ENCODE measurements at places on chromosomes 4 and X.

GRCh38 chrX:119828446-119828845, 24.3 kb downstream of the UPF3B start:
- no peak for DNase-seq

GRCh38 chr4:138869165-138869564, 146.4 kb upstream of the NOCT start:
- no peak for DNase-seq

DNA sequence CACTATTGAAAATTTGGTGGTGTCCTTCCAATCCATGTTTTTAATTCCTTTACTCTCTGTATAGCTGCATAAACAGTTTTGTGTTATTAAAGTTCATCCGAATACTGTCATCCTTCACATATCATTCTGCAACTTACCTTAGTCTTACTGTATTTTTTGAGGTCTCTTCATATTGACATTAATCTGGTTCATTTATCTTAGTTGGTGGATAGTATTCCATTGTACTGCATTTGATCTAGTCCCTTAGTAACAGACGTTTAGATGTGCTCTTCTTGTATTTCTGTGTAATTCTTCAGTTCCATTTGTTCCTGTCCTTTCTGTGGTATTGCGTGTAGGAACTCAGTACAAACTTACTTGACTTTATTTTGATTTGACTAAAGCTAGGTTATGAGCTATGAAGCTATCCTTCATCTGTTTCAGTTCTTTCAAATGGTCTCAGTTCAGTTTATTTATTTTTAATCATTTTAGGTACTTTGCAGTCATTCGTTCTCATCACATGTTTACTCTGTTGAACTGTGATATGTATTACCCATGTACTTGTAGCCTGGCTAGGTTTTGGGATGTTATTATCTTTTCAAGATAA, 41.3 kb downstream of the RAPGEF2 start:
- DNase-seq = no peak

- DNase-seq = no peak
Measured at GRCh38 chr4:5973033-5973432, 45.2 kb downstream of the C4orf50 start.

- DNase-seq = no peak
Measured at GRCh38 chr4:26267087-26267486, 53.7 kb upstream of the RBPJ start.

DNA sequence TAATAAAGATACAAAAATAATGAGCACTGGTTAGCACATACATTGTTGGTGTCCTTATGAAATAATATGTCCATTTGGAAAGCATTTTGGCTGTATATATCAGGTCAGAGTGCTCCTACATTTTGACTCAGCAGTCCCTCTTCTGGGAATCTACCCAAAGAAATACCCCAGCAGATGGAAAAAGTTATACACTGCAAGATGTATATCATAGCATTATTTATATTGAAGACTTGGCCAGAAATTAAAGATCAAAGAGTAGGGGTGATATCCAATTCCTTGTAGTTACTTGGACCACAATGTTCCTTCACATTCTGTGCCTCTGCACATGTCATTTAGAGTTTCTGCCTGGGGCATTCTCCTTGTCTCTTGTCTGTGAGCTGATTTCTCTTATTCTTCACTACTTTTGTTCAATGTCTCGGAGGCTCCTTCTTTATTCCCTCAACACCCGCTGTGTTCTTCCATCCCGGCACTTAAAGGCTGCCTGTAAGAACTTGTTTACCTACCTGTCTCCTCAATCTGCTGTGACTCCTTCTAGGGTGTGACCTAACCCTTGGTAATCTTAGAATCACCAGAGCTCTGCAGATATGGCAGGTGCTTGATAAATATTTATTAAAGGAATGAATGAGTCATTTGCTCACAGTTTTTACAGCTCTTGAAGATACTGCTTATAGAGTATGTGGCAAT, 3.1 kb upstream of the TSPAN5 start:
- no peak for DNase-seq

DNA sequence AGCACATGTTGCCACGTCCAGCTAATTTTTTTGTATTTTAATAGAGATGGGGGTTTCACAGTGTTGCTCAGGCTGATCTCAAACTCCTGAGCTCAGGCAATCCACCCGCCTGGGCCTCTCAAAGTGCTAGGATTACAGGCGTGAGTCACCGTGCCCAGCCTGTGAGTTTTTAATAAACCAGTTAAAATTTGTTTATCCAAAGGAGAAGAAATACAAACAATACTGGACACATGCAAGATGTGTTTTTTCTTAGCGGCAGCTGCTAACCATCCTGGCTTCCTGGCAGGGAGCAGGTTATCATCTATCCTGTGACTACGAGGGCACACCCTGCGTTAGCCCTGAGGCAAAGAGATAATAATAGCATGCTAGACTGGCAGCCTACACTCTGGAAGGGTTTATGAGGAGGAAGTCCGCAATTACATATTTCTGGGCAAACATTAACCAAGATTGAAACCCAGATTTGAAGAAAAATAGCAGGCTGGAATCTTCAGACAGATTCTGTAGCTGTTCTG, 191.4 kb downstream of the SPRY1 start:
- peak; percentile 35 for DNase-seq

DNA sequence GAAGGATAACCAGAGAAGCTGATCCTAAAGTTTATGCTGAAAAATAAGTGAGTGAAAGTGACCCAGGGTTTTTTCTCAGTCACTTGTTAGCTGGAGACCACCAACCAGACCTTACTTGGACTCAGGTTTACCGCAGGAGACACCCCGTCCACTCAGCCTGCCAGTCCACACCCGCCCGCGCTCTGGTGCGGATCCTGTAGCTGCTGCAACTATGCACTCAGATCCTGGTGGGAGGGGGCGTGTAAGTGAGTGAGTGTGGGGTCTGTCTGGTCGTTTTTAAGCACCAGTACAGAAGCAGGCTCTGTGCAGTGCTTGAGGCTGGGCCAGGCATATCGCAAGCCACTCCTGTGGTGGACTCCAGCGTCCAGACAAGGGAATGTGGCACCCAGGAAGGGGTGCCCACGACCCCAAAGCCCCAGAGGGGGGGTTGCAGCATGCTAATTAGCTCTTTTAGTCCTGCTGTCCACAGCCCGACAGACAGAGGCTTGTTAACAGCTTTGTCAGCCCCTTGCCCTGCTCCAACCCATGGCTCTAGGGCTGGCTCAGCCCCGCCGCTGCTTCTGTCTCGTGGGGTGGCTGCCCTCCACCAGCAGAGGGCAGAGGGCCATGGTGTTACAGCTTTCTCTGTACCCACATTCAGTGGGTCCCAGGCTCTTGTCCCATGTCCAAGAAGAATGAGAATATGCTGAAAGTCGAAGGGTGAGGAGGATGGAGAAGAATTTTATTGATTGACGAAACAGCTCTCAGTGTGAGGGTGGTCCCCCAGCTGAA, 40.4 kb upstream of the PPP1R2C start:
- DNase-seq = no peak

- no peak for DNase-seq
Measured at GRCh38 chr4:39319676-39320075, 46.5 kb downstream of the RFC1 start.

GRCh38 chr4:52110171-52110570, 59.1 kb downstream of the SPATA18 start:
- no peak for DNase-seq

GRCh38 chr4:165185448-165185847, 21.9 kb upstream of the KLHL2 start:
- no peak for DNase-seq

DNA sequence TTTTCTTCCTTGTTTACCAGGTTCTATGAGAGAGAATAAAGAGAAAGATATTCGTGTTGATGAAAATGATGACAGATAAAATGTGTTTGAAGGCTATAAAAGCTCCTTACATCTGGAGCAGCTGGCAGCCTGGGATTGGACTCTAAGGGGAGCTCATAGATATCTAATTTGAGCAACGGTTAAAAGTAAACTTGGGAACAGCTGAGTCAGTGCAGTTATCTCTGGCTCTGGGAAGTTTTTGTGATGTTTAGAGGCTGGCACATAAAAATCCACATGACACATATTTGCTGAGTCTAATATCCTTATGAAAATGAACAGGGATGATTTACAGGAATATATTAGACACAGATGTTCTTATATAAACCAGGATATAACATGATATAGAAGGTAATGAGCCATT, 331.8 kb upstream of the TENM3 start:
- DNase-seq = no peak

- DNase-seq = no peak
Measured at GRCh38 chr4:7745301-7745885, 194.3 kb downstream of the AFAP1 start.

GRCh38 chr4:85474356-85474755, 594 bp upstream of the ARHGAP24 start:
- no peak for DNase-seq

DNA sequence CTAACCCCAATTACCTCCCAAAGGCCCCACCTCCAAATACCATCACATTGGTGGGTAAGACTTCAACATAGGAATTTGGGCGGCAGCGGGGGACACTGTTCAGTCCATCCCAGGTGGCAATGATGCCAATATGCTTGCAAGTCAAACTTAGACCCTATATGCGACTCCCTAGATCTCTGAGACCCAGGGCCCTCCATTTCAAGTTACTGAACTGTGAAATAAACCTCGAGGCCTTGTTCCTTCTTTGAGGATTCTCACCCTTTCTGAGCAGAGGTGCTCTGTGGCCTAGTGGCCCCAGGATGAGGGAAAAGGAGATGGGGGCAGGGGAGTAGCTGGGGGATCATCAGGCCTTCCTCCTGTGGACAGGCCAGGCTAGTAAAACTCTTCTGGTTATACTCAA, 44.7 kb downstream of the CNGA2 start:
- DNase-seq = no peak

DNA sequence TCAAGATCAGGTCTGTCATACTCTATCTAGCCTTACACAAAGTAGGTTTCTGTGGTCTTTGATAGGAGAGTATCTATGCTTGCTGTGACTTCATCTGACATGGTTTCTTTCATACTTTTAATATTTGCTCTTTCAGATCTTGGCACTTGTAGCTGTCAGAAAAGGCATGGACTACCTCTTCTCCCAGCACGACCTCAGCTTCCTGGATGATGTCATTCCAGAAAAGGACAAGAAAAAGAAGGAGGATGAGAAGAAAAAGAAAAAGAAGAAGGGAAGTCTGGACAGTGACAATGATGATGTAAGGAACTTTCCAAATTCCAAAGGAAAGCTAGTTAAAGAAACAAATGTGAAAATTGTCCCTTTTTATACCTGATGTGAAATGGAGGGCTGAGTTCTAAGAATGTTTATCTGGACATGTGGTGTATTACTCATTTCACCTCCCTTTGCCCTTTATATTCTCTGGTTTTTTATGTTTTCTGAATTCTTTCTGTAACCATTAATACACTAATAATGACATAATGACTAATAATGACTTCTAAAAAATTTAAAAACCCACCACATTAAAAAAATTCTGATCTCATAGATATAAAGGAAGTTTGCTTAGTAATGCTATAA, 221.2 kb downstream of the SLC4A4 start:
- DNase-seq = no peak

- no peak for DNase-seq
Measured at GRCh38 chr4:38223306-38223705, 263.1 kb downstream of the PTTG2 start.

- DNase-seq = no peak
Measured at GRCh38 chrX:33416273-33416805, 205.0 kb upstream of the DMD start.

- no peak for DNase-seq
Measured at GRCh38 chr4:54231768-54232688, 2.9 kb downstream of the PDGFRA start.

DNA sequence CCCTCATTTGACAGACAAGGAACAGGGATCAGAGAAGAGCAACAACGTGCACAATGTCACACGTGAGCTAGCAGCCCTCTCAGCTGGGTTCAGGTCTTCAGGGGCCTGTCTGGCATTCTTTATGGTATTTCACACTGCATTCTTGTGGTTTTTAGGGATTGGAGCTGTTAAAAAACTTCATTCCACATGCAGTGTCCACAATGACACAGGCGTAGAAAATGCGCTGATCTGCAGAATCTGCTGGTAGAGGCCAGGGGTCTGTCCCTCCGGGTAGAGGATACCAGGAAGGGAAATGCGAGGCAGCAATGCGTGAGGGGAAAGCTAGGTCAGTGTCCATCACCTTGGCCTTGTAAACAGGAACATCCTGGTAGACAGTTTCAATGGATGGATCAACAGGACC, 36.6 kb downstream of the MAP7D3 start:
- no peak for DNase-seq

- DNase-seq = no peak
Measured at GRCh38 chrX:95291561-95291960, 1393.1 kb upstream of the DIAPH2 start.

- DNase-seq = no peak
Measured at GRCh38 chr4:124868495-124868894, 156.0 kb upstream of the ANKRD50 start.

- DNase-seq = no peak
Measured at GRCh38 chr4:8171984-8172924, 13.6 kb upstream of the ABLIM2 start.

DNA sequence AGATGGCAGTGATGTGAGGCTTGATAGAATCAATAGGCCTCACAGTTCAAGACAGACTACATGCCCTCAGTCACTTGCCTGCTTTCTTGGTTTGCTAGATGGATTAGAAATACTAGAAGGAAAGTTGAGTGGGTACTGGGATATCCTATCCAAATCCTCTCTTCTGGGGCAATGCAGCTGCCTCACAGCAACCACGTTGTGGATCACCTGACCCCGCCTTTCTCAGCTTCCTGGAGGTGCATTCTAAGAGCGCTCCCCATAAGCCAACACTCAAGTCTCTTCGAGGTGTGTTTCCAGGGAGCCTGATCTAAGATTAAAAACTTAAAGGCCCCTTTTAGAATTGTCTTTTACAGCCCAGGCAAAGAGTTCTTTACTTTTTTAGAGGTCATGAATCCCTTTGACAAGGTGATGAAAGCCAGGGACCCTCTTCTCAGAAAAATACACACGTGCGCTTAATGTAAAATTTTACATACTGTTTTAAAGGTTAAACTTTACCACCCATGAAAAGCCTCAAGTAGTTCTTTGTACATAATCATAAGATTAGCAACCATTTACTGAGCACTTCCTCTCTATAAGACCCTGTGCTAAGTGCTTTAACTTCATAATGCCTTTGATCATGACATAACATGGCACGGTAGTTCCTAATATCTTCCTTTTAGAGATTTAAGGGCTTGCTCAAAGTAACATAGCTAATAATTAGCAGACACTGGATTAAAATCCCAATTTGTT, 840 bp upstream of the RPL34 start:
- DNase-seq = no peak

DNA sequence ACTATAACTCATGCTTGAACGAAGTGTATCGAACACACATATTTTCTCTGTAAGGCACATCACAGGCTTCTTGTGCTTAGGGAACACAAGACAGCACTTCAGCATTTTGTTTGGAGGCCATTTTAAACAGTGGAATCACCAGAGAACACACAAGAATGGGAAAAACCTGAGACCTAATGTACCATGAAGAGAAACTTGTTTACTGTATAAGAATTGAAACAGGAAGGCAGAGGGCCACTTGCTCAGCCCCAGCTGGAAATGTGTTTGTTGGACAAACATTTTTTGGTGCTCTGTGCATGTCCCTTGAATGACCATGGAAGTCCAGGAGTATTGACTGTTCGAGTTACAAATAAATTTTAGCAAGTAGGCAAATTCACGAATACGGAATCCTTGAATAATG, 47.5 kb downstream of the RAPGEF2 start:
- DNase-seq = no peak

GRCh38 chr4:12211636-12212035, 782.9 kb upstream of the HS3ST1 start:
- no peak for DNase-seq

- no peak for DNase-seq
Measured at GRCh38 chr4:68572653-68573170, 3.4 kb downstream of the UGT2B17 start.

Measured in NCI-H1417 treated with DMSO at 0.1 percent for 48 hours (cell line).